Mesothelial cell of epicardium (in vitro differentiated cells): ENCODE measurements at places on chromosomes 12 and 14.

GRCh38 chr14:58641509-58641908 is 3.7 kb downstream of the DACT1 start:
- DNase-seq = no peak

DNA sequence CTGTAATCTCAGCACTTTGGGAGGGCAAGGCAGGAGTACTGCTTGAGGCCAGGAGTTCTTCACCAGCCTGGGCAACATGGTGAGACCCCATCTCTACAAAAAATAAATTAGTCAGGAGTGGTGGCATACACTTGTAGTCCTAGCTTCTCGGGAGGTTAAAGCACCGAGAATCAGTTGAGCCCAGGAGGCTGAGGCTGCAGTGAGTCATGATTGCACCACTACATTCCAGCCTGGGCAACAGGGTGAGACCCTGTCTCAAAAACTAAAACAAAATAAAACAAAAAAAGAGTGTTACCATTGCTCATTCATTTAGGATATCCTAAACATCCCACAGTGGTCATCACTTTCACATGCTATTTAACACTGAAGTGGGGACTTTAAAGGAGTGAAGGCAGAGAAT is 7.8 kb downstream of the NEK9 start:
- DNase-seq = no peak

- DNase-seq = no peak
Observed at GRCh38 chr12:132625731-132626430, 7.3 kb downstream of the P2RX2 start.

DNA sequence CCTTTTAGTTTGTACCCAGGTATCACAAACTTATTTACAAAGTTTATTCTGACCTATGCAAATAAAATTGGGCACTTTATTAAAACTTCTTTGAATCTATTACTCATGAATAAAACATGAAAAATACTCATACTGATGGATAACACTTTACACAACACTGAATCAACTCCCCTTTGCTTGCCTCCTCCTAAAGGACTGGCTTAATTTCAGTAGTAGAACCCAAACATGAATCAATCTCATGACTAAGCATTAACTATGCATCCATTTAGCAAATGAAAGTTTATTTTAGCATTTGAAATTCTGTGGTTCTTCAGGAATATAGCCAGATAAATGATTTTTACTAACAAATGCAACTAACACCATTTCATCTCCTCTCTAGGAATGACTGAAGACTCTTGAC is 32.4 kb downstream of the DENND5B start:
- no peak for DNase-seq

DNA sequence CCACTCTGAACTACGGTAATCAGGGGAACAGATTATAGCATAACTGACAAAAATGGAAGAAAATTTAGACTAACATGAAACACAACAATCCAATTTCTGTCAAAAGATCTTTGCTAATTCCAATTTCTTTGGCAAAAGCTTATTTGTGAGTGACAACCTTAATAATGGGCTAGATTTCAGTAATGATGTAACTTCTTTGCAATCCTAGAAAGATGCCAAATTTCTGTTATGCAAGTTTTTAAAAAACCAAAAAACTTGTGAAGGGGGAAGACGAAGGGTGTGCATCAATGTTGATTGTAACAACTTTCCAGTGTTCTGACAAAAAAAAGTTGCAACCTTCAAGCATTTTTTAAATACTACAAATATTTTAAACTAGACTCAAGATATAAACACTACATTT is 59.9 kb downstream of the DICER1 start:
- DNase-seq = no peak
